Ovary (tissue), 10 donors: ENCODE measurements at places on chromosomes 3 and 15.
A peak's percentile ranks its signal among the peaks of the same experiment; 100 is the strongest.

- no peaks in the 10 kb centered on the region for H3K36me3 ChIP-seq
- H3K4me1 ChIP-seq = peaks cover 3% of the 10 kb centered on the region
- no peaks in the 10 kb centered on the region for H3K27me3 ChIP-seq
- no peak overlapping the region for H3K27ac ChIP-seq
- H3K4me3 ChIP-seq = no peak overlapping the region
Observed at GRCh38 chr15:74339371-74339770, 28.1 kb downstream of the CYP11A1 start.

GRCh38 chr15:39548561-39548960, 32.3 kb upstream of the THBS1 start:
- no peak overlapping the region for H3K27ac ChIP-seq
- H3K36me3 ChIP-seq = no peaks in the 10 kb centered on the region
- H3K4me3 ChIP-seq = no peak overlapping the region
- H3K27me3 ChIP-seq = no peaks in the 10 kb centered on the region

- H3K27me3 ChIP-seq = no peaks in the 10 kb centered on the region
- DNase-seq = peak; percentile 60
- H3K4me1 ChIP-seq = peaks cover 23% of the 10 kb centered on the region
- H3K27ac ChIP-seq = peak overlapping the region; percentile 61
- H3K4me3 ChIP-seq = peak overlapping the region; percentile 26
Observed at GRCh38 chr3:188948281-188948996, 223.3 kb upstream of the TPRG1 start.

GRCh38 chr3:31981206-31982181, at the start of the genes OSBPL10 and ZNF860:
TSS of gene OSBPL10 (minus strand) at chr3:31981262. CDS start at chr3:31981179, 83 bp downstream.
TSS of gene ZNF860 (plus strand) at chr3:31981750. CDS start at chr3:31989080, 7,330 bp downstream.
- peaks cover 6% of the 10 kb centered on the region for H3K4me1 ChIP-seq
- H3K27me3 ChIP-seq = no peaks in the 10 kb centered on the region
- peak; percentile 95 for DNase-seq

DNA sequence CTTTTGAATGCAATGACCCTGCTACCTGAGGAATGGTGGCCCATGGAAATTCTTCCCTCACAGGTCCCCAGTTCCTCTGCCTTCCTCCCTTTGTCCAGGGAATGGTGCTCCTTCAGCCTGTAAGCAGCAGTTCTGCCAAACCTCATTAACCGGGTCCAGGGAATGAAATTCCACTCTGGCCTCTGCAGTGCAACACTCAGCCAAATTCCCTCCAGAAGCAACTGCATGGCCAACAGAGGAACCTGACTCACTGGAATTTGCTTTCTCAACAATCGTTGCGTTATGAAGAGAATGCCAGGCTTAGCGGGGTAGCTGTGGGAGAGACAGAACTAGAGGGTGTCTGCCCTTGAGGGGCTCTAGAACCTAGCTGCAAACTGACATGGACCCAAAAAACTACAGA, 449.4 kb upstream of the PROK2 start:
- DNase-seq = no peak
- no peak overlapping the region for H3K27ac ChIP-seq
- no peaks in the 10 kb centered on the region for H3K27me3 ChIP-seq
- H3K4me1 ChIP-seq = peaks cover 13% of the 10 kb centered on the region
- no peak overlapping the region for H3K4me3 ChIP-seq
- H3K36me3 ChIP-seq = no peaks in the 10 kb centered on the region

DNA sequence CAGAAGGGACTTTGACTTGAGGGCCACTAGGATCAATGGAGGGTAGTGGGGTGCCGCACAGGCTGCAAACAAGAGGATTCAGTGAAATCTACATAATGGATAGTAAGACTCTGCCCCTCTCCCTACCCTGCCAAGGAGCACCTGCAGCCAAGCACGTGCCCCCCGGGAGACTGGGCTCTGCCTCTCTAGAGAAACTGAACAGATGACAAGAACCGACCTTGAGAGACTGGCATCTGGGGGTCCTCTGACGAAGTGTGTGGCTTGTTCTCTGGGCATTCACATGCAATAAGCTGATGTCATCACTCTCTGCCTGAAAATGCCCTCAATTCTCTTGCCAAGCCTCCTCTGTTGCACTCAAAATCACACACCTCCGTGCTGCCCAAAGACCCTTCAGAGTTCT, 132.3 kb downstream of the FAM43A start:
- H3K27me3 ChIP-seq = no peaks in the 10 kb centered on the region
- DNase-seq = no peak
- H3K27ac ChIP-seq = no peak overlapping the region
- H3K36me3 ChIP-seq = no peaks in the 10 kb centered on the region
- no peak overlapping the region for H3K4me3 ChIP-seq
